ENCODE measurements at places on chromosomes 6 and 20.

GRCh38 chr6:14922706-14923460 is 323.0 kb upstream of the JARID2 start:
- no peak for DNase-seq

DNA sequence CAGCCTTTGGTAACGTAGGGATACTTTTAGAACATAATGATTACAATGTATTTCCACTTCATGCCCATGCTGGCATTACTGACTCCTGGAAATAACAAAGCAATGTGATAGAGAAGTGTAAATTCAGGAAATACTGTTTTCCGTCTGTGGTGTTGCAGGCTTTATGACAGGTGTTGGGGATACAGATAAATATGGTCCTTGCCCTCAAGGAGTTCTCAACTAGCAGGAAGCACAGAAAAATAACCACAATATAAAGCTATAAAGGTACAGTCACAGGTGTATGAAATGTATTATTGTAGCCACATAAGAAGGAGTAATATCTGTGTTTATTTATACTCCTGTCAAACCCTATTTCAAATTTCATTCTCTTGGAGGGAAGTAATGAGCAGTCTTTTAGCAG is 12.9 kb upstream of the LAMP5 start:
- no peak for DNase-seq

DNA sequence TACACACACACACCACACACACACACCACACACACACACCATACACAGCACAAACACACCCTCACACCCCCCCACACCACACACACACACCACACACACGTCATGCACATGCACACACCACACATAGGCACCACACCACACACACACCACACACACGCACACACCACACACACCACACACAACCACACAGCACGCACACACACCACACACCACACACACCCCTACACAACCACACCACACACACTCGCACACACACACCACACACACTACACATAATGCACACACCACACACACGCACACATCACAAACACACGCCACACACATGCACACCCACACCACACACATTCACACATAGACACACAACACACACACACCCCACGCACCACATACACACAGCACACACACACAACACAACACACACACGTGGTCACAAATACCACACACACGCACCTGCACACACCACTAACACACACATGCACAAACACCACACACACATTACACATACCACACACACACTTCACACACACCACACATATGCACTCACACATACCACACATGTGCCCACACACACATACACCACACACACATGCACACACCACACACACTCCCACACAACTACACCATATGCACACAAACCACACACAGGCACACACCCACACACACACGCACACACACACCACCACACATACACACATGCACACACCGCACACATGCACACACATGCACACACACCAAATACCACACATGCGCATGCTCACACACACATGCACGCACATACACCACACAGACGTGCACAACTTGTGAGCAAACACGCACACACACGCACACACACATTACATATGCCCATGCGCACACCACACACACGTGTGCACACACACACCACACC is 9.4 kb upstream of the ACSS1 start:
- DNase-seq: no peak

DNA sequence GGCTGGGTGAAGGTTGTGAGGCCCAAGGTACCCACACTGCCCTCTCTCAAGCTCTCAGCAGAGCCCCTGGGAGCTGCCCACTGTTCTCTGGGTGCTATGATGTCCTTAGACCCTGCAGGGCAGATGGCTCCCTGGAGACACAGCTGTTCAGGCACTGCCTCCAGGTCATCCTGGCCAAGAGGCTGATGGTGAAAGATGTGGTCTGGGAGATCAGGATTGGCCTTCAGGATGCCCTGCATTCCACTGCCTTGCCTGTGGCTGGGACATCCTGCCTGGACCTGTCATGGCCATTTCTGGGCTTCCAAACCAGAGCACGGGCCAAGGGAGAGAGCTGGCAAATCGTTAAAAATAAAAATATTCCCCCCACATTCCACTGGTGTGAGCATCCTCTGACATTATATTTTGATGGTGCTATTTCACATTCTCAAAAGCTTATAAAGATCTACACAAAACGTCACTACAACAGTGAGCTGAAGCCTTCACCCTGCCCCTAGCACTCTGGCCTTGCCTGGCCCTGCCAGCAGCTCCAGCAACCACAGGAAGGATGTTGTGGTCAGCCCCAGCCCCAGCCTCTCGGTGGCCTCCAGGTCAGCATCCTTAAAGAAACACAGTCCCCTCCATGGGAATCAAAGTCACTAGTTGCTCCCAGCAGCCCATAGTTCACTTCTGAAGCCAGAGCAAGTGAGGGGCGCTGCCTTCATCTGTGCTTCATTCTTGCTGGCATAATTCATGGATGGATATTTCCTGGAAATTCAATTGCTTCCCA is 13.5 kb upstream of the KCNK16 start:
- DNase-seq: no peak

DNA sequence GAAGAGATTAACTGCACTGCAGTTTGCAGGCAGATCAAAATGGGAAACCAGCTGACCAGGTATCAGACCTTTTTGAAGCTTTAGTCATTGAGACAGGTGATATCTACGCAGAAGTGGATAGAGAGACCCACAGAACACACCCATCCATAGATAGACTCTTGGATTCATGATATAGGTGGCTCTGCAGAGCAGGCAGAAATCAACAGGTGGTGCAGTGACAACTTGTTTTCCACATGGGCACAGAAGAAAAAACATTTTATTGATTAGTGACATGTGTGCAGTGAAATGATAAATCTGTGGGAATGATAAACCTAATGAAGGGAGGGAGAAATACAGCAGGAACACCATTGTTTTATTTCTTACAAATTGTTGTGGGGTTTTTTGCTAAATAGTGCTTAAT is 45.2 kb downstream of the NUDT3 start:
- DNase-seq: no peak

GRCh38 chr20:49430320-49430719 is 52.1 kb downstream of the KCNB1 start:
- no peak for DNase-seq

Data from stimulated activated CD8-positive, alpha-beta memory T cell treated with anti-CD3 and anti-CD28 coated beads, Interleukin-2, amount 100 ng/mL, for 1 hour (primary cell).